ENCODE measurements at places on chromosomes 7 and 10.

- DNase-seq = no peak
These were observed 39.7 kb upstream of the TNKS2 start for GRCh38 chr10:91758303-91759146.

DNA sequence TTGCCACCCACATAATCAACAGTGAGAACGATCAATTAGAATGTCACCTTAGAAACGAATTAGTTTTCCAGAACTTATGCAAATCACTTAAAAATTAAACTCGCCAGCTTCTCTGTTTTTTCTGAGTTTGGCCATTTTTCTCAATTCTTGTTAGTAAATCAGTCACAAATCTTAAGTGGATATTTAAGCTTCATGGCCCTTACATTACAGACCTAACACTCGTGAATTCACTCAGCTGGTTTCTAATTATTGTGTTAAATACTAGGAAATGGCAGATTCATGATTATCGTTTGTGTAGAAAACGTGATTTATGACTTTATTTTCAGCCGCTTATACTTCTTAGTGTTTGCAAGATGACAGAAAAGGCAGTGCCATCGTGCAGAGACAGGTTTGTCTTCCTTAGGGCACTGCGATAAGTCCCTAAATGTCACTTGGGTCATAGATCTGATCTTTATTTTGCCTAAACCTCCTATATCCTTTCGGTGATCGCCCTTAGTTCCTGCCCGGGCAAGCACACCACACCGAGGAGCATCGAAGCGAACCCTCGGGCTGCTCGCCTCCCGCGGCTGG lies 587 bp upstream of the CELF2 start:
- no peak for DNase-seq

DNA sequence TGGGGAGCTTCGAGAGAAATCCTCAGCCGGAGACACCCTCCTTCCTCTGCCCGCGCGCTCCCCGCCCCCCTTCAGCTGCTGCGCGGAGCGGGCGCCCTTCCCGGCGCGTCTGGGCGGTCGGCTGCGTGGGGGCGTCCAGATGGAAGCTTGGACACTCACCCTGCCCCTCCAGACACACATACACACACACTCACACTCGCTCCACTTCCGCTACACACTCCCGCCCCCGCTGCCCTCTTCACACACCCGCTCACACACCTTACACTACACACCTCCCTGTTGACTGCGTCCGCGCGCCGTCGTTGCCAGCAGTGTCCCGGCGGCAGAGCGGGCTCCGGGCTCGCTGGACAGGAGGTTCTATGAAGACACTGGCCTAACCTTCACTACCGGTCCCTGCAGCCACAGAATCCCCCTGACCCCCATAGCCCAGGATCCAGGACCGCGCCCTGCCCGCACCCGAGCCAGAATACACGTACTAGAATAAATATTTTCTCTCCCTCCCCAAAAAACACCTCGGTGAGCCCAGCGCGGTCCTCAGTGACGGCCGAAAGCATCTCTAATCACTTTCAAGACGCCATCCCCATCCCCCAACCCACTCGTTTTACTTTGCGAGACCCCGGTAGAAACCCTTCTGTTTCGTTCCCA lies 1.1 kb upstream of the EGR2 start:
- no peak for DNase-seq

DNA sequence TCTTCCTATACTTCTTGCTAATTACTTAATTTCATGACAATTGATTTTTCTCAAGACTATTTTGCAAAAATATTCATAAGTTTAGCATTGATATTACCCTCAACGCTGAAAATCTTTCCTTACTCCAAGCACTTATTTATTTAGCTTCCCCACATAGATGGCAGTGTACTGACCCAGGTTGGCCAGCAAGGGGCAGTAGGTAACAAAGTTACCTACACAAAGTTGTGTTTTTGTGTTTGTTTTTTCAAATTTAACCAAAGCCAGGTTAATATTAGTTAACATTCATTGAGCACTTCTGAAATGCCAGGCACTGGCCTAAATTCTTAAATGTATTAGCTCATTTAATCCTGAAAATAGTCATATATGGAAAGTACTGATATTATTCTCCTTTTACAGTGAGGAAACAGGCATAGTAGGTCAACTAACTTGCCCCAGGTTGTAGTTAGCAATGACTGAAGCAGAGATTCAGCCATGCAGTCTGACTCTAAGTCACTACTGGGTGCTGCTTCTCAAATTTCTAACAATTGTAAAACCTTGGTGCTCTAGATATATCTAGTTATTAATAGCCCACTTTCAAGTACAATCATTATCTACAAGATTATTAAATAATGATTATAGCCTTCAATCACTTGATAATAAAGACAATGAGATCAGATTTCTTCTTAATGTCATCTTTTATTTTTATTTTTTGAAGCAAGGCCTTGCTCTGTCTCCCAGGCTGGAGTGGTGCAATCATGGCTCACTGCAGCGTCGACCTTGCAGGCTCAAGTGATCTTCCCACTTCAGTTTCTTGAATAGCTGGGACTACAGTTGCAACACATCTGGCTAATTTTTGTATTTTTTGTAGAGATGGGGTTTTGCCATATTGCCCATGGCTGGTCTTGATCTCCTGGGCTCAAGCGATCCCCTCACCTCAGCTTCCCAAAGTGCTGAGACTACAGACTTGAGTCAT lies 5.8 kb upstream of the GGCT start:
- no peak for DNase-seq

DNA sequence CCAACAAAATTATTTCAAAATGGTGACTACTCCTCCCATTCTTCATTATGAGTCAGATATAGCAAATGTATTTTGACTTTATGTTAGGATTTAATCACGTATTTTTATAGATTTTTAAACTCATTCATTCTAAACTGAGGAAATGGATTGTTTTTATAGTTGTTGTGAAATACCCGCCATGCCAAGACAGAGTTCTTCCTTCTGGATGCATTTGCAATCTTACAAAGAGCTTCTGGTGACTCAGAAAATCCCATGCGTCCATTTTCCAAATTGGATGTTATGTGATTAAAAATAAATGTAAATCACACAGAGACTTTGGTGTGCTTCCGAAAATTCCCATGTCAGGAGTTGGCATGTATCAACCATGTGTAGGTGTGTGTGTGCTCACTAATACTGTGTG lies 179.3 kb downstream of the TRIL start:
- DNase-seq = no peak
